MV-4-11 (cell line): ENCODE measurements at places on chromosomes 6 and 20.

DNA sequence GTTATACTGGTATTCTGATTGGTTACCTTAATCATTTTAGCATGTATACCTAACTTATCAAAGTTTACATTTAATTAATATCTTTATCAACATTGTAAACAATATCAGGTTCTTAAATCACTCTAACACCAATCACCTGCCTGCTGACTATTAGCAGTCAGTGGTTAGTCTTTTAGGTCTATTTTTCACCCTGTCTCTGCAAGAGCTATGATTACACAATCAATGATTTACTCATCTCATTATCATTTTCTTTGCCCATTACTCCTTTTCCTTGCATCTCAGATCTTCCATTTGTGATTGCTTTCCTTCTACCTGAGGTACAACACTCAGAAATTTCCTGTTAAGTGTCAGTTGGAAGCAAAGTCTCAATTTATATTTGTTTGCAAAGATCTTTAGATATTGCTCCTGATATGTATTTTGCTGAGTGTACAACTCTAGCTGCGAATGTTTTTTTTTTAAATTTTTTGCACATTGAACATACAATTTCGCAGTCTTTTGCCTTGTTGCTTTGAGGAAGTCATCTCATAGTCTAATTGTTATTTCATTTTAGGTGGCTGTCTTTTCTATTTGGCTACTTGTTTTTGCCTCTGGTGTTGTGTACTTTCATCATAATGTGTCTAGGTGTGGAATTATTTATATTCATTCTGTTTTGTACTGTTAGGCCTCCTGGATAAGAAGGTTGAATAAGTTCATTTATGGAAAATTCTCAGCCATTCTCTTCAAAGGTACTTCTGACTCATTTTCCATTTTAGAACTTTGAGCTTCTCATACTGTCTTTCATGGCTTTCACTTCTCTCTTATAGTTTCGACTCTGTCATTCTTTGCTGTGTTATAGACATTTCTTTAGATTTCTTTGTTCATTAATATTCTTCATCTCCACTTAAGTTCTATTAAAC is 104.9 kb upstream of the CEP162 start:
- DNase-seq = peak; percentile 60

GRCh38 chr6:43669050-43669921 is 18.3 kb downstream of the MRPS18A start:
- no peak for DNase-seq

GRCh38 chr6:24887545-24888140 is 48.1 kb downstream of the RIPOR2 start:
- DNase-seq = no peak

GRCh38 chr6:157688960-157689599 is 134.0 kb upstream of the SNX9 start:
- no peak for DNase-seq

DNA sequence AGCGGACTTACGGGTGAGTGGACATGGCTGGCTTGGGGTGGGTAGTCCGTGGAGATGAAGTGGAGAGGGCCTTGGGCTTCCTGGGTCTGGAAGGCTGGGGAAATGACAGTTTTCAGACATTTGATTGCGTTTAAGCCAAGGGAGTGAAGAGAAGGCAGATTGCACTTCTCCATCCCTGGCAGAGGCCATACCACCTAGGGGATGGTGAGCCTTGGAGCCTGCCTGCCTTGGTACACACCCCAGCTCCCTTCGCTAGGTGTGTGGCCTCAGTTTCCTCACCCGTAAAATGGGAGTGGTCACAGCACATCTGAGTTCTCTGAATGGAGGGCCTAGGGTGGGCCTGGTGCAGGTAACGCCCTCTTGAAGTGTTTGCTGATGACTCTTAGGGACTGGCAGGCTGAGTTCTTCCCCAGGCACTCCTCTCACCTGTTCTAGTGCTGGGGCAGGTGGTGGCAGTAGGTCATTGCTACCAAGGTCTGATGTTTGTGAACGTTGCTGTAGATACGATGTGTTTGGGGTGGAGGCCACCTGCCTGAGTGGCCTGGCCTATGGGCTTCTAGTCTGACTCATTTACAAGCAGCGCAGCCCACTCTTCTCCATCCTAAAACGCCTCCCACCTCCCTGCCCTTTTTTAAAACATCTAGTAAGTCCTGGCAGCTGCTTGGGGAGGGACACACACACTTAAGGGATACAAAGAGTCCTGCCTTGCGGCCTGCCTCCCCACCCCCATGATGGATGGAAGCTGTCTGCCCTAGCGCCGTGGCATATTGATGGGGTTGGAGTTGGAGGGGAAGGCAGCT is 2.3 kb downstream of the RBM38 start:
- no peak for DNase-seq
